ENCODE measurements at places on chromosomes 3 and 15.

GRCh38 chr15:89381331-89381730 lies 46.7 kb upstream of the POLG start:
- DNase-seq: no peak

DNA sequence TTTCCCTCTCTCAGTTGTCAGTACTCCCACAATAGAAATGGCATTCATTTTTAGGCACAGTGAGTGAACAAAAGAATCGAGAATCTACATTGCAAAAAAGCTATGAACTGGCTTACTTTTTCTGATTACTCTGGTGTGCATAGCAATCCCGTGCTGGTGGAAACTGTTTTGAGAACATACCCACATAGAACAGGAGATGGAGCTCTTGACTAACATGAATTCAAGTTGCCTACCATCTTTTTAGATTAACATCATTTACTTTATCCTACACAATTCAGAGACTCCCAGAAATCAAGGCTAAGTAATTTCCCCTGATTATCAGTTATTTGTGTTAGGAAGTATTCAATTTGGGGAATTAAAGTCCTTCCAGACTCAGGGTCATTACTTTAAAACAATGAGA lies 326.6 kb downstream of the ARPP21 start:
- DNase-seq: no peak

DNA sequence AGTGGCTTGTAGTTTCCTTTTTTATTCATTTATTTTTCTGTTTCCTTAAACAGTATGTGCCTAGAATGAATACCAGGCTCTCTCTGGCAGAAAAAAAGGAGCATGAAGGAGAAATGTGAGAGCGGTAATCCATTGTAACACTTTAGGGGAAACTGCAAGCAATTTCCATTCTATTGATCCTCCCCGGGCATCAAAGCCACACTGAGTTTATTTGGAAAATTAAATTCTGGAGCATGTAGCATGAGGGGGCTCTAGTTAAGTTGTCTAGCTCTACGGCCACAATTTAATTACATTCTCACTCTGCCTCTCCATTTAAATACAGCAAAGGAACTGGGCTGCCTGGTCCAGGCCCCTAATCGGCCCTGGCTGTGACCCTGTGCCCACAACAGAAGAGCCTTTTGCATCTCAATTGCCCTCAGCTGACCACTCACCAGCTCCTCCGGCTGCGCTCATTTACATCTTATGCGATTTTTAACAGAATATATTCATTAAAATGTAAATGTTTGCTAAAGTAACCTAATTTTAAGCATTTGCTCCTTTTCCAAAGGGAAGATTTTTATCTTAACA lies 72.9 kb downstream of the MEGF11 start:
- DNase-seq: no peak

- no peak for DNase-seq
Measured at GRCh38 chr3:49769926-49770325, 16.4 kb downstream of the IP6K1 start.

DNA sequence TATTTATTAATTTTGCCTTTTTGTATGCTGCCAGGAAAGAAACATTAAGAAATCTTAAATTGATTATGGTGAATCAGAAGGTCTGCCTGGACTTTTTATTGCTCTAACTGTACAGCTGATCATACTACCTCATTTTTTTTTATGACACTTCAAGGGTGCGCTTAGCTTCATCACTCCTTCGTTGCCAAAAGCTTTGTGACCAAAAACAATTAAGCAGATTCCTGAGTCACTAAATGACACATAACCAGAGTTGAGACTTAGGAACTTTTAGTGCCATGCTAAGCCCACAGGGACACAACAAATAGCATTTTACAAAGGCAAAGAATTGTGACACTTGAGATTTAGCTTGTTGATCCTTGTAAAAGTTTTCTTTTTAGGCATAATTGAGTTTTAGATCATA lies 4.9 kb downstream of the ADIPOQ start:
- no peak for DNase-seq

DNA sequence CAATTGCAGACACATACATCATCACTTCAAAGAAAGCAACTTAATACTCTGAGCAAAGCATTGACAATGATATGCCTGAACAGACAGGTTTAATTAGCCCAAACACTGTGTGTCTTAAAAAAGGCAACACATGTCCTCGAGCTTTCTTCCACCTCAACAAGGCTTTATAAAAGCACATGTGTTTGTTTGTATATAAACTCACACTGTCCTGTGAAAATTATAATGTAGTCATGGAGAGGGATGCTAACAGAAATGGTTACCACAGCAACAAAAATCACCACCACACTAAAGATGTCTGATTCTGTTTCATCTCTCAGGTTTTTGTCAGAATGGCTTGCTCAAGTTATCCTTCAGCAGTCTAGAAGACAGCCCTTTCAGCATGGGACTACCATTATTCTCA lies 314.7 kb downstream of the MAGI1 start:
- no peak for DNase-seq

GRCh38 chr3:81554388-81554787 lies 207.1 kb downstream of the GBE1 start:
- no peak for DNase-seq

GRCh38 chr3:31170932-31171670 lies 276.6 kb upstream of the GADL1 start:
- DNase-seq: no peak

DNA sequence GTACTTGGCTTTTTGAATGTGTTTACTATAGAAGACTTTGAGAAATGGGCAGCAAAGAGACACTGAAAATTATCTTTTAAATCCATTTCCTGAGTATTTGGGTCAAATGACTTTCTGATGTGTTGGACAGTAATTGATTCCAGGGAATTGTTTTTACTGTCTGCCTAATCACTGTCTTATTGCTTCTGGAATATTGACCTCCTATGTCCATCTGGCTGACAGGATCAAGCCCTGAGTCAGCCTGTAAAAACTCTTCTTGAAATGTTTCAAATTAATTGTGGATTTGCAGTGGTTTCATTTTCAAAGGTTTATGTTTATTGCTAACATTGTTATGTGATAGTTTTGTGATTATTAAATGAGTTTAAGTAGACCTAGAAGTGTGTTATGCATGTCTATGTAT lies 50.6 kb upstream of the MLF1 start:
- no peak for DNase-seq

GRCh38 chr3:100915706-100916495 lies 77.3 kb downstream of the ABI3BP start:
- no peak for DNase-seq

DNA sequence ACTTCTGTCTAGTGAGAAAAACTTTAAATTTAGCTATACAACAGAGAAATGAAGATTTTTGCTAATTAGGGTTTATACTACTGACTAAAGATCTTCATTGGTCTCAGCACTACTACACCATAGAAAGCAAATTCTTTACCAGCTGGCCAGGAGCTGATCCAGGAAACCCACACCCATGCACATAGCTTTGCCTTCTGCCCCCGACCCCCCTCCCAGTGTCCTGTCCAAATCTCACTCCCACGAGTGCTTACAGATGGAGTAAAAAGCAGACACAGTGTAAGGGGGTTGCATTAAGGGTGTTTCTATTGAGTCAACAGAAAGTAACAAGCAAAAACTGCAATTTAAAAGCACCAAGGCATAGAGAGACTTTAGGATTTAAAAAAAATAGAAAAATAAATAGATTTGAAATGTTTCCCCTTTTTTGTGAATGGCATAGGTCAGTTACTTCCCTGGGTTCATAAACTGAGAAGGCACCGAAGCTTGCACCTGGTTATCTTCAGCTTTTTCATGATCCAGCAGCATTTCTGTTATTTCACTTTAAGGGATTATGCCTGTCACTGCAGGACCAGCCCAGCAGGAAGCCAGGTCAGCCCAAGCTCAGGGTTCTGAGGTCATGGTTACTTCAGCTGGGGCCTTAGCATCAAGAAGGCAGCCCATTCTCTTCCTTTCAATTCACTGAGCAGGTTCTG lies 124.3 kb downstream of the CTNNB1 start:
- DNase-seq: no peak

DNA sequence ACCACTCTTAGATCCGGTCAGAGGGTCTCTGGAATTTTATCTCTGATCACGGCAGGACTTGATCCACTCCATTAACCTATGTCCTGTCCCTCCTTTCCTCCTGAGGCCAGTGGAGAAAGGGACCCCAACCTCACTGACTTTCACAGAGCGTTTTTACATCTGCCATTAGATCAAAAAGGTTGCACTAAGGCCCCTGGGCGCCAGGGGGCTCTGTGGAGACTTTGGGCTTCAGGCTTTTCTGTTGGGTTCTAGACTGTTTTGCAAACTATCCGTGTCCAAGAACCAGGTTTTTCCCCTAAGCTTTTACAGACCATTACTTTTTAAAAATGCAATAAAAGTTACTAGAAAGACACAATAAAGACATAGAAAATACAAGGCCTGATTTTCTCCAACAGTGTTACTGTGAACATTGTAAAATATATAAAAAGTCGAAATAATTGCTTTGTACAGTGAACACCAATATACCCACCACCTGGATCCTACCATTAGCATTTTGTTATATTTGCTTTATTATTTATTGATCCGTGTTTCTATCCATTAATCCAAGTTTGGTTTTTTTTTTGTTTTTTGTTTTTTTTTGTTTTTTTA lies 159.7 kb downstream of the POLR2M start:
- peak; percentile 76 for DNase-seq

GRCh38 chr3:159472611-159473010 lies 516.0 kb upstream of the IL12A start:
- no peak for DNase-seq

DNA sequence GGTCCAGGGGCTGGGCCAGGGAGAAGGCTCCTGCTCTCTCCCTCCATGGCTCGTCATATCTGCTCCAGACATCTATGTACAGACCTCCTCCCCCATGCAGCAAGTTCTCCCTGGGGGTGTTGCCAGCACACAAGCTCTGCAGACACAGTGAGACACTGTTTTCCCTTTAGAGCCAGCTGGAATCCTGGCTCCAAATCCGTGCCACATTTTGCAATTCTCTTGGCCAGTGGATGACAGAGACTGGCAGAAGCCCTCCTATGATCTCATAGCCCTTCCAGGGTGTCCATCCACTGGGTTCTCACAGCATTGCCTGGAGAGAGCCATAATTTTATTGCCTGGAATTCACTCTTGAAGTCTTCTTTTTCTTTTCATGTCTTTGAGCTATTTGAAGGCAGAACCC lies 203.9 kb downstream of the TLE3 start:
- DNase-seq: no peak

DNA sequence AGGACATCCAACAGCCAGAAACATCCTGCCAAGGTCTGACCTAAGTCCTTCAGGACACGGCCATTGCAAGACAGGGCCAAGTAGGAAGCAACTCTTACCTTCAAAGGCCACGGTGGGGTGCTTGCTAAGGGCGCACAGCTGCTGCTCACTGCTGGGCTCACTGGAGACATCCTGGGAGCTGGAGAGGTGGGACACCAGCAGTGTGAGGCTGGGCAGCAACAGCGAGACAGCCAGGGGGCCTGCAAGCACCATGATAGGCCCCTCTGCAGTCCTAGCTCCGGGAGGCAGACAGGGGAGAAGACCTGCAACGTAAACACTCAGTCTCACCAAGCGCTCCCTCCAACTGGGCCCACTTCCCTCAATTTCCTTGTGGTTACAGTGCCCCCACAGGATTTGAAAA lies 79.2 kb downstream of the SEMA5B start:
- no peak for DNase-seq

GRCh38 chr15:87896936-87897335 lies 359.6 kb downstream of the NTRK3 start:
- DNase-seq: no peak

GRCh38 chr3:31775383-31775782 lies 205.7 kb downstream of the OSBPL10 start:
- DNase-seq: no peak

- DNase-seq: no peak
Measured at GRCh38 chr3:183518491-183519251, 36.8 kb downstream of the KLHL6 start.

DNA sequence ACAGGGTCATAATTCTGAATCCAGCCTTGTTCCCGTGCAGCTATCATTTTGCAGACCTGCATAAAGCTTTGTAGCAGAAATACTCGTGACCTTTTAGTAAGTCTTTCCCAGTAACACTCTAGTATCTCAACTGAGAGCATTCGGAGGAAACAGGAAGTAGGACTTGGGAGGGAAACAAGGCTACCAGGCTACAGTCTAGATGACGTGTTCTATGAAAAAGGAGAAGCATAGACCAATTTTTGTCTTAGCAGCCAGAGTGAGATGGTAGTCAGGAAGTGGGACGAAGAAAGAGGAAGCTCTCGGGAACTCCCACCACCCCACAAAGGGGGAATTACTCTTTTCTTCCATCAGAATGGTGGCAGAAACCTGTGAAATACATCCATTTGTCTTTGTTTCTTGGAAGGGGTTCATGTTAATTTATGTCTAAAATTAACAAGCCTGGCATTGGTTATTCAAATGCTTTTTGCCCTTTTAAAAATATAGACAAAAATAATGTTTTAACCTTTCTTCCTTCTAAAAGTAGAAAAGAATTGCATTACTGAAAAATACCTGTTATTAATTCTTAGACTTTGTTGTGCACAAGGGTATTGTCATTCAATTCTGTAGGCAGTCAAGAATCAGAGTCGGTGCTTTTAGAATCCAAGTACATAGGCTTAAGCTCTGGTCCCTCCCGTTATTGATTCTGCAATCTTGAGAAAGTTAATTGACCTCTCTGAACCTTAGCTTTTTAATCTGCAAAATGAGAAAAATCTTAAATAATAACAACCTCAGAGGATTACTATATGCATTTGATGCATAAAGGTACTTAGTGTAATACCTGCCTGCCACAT lies 1.6 kb upstream of the SUCNR1 start:
- DNase-seq: no peak

DNA sequence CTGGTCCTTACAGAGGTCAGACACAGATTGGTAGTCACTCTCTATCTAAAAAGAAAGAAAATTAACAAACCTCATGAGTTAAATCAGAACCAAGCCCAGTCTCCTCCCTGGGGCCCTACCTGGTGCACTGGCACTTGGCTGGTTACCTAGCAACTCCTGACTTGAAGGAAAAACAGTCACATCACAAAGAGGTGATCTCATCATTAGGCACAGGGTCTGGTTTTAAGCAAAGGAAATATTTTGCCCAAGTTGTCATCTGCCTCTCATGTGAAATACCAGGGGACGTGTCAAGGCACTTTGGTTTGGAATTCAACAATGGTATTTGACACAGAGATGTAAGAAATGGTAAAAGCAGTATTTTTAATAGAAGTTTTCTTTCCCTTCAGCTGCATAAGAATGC lies 47.7 kb upstream of the FMN1 start:
- no peak for DNase-seq

- no peak for DNase-seq
Measured at GRCh38 chr3:12658593-12659058, 5.3 kb downstream of the RAF1 start.

DNA sequence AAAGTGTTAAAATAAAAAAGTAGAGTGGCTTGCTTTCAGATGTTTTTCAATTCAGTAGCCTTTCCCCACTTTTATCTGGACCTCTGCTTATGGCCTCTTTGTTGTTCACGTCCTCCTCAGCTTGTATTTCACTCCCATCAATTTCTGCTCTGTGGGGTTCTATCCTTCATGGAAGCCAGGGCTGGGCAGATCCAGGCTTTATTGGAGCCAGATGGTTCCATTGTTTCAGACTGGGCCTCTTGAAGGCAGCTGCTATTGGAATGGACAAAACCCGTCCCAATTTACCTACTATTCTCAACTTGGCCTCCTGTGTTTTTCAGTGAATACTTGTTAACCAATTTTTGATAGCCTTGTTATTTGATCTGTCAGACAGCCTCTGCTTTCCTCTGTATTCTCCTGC lies 10.9 kb upstream of the AADACL2 start:
- DNase-seq: no peak
